ENCODE measurements at places on chromosomes 12 and 14. TPM values are rescaled to one million over a fixed set of nuclear protein-coding genes. Genes with fewer than 3 reads are reported as not detected.

The MDP1 gene
- polyA plus RNA-seq = 20.1 TPM

DNA sequence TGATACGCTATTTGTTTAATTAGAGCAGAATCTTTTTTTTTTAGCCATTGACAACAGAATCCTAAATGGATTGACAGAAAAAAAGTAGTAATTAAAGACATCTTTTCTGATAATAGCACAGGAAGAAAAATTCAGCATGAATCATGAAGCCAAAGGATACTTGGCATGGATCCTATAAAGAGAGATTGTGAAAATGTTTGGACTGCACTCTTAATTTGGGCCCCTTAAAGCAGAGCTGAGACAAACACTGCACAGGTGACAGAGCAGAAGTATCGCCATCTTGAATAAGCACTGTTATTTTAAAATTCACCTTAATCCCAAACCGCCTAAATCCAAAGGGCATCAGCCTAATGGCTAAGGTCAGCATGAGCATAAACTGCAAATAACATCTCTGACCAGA lies 48.8 kb upstream of the SEL1L start:
- no peaks in the 10 kb centered on the region for H3K36me3 ChIP-seq
- no peak overlapping the region for H3K27ac ChIP-seq
- DNase-seq = no peak
- H3K4me3 ChIP-seq = no peak overlapping the region
- no peaks in the 10 kb centered on the region for H3K27me3 ChIP-seq

DNA sequence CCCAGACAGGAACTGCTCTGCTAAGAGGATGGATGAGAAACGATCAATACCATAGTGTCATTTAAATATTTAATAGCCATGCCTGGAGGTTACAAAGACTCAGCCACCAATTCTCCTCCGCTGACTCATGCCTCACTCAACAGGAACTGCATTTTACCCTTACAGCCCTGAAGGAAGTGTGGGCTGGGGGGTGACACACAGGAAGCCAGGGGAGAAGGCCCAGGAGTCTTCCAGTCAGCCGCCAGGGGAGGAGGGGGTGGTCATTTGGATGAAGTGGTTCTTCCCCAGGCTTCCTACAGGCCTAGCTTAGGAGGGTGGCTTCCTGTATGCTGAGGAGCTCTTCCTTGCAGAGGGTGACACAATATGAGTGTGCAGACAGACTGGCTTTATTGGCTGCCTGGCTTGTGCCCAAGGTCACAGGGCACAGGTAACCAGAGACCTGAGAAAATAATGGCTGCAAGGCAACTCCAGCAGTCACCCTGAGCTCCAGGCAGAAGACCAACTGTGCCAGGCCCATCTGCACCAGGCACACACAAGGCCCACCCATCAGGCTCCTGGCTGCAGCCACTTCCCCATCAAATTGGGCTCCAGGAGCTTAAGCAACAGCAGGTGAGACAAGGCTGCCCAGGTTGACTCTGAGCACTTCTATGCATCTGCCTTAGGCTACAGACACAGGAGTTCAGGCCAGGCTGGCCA lies 30.6 kb upstream of the RPLP0 start:
- H3K36me3 ChIP-seq = no peaks in the 10 kb centered on the region
- H3K4me1 ChIP-seq = peaks cover 91% of the 10 kb centered on the region
- no peak overlapping the region for H3K4me3 ChIP-seq
- H3K27ac ChIP-seq = no peak overlapping the region
- no peaks in the 10 kb centered on the region for H3K27me3 ChIP-seq

DNA sequence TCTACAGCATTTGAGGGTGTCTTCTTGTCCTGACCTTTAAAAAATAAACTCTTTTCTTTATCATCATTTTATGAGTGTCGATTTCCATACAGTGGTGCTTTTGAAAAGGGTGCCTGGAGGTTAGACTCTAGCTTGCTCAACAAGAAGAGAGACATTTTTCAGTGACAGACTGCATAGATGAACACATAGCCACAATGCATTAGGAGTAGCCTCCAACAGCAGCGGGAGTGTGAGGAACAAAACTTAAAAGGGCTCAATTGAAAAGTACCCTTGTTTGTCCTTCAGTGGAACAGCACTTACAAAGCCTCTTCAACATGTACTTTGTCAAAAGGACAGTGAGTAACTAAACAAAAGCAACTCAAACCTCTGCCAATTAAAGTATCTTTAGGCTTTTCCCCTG lies 119.3 kb downstream of the SOX5 start:
- no peaks in the 10 kb centered on the region for H3K4me1 ChIP-seq
- H3K27ac ChIP-seq = no peak overlapping the region
- no peaks in the 10 kb centered on the region for H3K36me3 ChIP-seq
- no peak for DNase-seq

The RD3L gene
- not detected for polyA plus RNA-seq

DNA sequence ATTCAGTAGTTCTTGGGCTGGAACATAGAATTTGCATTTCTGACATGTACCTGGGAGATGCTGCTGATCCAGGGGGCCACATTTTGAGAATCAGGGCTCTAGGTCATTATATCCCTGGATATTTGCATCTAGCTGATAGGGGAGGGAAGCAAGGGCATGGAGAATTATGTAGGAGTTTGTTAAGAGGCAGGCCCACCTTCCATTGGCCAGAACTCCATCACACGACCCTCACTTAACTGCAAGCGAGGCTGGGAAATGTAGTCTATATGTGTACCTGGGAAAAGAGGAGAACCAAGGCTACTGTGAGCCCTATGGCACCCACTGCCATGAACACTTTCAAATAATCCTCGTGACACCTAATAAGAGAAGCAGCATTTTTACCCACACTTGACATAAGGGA lies 657.6 kb downstream of the MED13L start:
- H3K27me3 ChIP-seq = no peaks in the 10 kb centered on the region
- no peaks in the 10 kb centered on the region for H3K36me3 ChIP-seq
- no peak overlapping the region for H3K27ac ChIP-seq
- no peak overlapping the region for H3K4me3 ChIP-seq

All from testis (tissue), 5 donors.